HT-29 (cell line): ENCODE measurements at places on chromosomes 3 and 15.
A peak's percentile ranks its signal among the peaks of the same experiment; 100 is the strongest.

DNA sequence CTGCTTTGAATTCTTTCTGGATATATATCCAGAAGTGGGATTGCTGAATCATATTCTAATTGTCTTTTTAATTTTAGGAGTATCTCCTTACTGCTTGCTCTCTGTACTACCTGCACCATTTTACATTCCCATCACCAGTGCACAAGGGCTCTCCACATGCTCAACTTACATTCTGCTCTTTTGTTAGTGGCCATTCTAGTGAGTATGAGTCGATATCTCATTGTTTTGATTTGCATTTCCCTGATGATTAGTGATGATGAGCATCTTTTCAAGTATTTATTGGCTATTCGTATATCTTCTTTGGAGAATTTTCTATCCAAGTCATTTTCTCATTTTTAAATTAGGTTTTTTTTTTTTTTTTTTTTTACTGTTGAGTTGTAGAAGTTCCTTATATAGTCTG is 29.5 kb downstream of the PFN2 start:
- DNase-seq: no peak

DNA sequence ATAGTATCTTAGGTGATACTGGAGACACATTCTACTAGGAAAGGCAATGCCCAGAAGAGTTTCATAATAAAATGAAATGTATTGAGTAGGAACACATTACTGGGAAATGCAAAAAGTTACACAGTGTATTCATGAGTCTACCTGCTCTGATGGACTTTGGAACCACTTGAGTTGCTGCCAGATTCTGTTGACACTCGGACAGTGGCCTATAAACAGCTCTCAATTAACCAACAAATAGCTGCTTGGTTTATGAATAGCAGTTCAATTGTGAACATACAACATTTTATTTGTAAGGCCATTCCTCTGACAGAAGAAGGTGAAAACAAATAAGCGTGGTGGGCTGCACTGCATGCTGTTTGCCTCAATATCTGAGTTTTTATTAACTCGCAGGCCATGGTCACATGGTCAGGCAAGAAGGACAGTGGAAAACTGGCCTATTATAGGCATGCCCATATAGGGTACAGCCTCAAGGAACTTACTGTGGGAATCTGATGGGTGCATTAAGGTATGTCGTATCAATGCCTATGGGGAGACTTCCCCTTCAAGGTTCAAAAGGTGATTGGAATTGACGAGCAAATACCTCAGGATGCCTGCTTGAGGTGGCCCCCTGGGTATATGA is 66.2 kb downstream of the C3orf80 start:
- peak; percentile 44 for DNase-seq

- DNase-seq: no peak
Measured at GRCh38 chr15:73318463-73319351, 50.1 kb downstream of the HCN4 start.

- DNase-seq: no peak
Measured at GRCh38 chr3:181691901-181692300, 19.8 kb upstream of the SOX2 start.

DNA sequence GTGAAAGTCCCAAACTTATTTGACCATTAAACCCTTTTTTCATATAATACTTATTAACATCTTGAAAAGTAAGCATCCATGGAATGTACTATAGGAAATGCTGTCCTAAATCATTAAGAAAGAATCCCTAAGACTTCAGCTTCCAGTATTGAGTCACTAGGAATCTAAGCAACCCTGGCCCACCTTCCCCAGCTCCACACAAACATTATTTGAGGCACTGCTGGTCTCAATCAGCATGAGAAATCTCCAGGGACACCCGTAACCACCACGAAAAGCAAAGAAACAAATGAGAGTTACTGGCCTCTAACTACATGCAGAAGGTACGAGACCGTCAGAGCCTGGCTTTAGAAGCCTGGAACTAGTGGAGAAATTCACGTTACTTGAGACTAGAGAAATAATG is 68.2 kb downstream of the POLQ start:
- no peak for DNase-seq

DNA sequence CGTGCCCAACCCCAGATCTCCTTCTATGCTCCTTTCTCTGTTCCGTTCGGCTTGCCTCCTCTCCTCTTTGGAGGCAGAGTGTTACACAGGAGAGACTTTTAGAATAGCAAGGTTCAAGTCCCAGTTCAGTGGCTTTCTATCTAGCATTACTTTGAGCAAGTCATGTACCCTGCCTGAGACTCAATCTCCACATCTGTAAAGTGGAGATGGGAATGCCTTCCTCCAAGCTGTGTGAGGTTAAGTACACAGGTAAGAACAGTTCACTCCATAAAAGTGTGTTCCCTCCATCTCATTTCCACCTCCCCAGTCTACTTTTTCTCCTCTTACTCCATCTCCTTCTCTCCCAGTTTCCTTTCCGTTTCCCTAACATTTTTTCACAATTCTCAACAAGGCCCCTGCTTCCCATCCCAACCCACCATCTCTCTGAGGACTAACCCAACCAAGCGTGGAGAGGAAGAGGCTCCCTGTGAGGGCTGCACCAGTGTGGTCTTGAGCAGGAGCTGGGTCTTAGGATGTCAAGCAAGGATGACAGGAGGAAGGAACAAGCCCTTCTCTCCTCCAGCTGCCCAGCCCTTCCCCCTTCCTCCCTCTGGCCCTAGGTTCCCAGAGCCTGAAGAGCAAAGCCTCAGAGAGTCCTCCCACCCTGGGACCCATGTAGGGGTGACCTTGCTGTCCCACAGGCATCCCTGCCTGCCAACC is 6.4 kb downstream of the ATP8B4 start:
- DNase-seq: no peak

DNA sequence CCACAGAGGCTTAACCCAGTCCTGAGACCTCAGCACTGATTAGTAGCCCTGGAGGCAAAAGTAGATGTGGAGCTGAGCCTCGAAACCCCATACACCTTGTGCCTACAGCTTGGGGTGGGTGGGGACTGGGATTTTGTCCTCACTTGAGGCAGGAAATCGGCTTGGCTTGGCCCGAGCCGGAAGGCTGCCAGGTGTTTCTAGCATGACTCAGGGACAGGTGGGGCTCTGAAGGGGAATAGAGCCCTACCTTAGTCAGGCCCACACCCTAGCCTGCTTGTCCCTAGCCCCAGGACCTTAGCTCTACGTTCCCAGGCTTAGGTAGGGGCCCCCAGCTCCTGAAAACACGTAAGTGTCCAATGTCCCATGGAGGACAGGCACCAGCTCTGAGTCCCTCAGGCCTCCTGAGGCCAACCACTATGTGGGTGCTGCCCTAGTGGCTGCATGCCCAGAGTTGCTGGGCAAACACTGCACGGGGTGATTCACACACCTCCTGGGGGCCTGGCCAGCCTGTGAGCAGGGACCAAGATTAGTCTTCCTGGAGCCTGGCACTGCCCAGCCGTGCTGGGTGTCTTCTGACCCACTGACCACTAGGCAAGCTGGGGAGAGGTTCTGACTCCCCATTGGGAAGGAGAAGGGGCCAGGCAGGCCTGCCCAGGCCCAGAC is 3.1 kb downstream of the MST1R start:
- DNase-seq: peak; percentile 88

DNA sequence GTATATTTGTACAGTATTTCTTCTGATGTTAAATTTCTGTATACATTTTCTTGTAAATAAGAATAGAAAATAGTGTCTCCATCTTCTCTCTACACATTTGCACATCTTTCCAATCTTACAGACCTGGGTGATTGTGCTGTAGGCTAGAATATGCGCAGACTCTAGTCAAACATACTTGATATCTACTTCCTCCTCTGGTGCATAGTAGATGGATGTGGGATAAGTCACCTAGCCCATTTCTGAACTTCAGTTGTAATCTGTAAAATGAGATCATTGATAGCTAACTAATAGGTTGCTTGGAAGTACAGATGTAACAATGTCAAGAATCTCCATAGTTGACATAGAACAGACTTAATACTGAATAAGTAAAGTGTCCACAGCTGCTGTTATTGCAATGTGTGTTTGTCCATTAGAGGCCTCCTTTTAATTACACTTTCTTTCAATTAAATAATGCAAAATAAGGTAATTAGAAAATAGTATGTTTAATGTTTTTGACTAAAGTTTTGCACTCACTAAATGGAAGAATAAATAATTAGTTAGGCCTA is 46.7 kb downstream of the ALCAM start:
- DNase-seq: no peak

DNA sequence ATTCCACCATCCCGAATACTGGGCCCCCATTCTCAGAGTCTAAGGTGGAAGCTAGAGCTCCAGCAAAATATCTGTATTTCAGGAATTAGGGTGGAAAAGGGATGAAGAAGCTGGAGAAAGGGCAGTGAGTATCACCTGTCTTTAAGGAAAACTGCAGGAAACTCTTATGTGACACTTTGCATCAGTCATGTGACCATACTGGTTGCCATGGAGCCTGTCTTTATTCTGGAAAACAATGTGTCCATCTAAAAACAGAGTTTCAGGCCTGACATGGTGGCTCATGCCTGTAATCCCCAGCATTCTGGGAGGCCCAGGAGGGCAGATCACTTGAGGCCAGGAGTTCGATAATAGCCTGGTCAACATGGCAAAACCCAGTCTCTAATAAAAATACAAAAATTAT is 52.9 kb upstream of the FSIP1 start:
- DNase-seq: no peak

GRCh38 chr3:195070336-195070735 is 200.6 kb downstream of the XXYLT1 start:
- DNase-seq: no peak

- no peak for DNase-seq
Measured at GRCh38 chr3:8554696-8555095, 53.1 kb downstream of the LMCD1 start.

DNA sequence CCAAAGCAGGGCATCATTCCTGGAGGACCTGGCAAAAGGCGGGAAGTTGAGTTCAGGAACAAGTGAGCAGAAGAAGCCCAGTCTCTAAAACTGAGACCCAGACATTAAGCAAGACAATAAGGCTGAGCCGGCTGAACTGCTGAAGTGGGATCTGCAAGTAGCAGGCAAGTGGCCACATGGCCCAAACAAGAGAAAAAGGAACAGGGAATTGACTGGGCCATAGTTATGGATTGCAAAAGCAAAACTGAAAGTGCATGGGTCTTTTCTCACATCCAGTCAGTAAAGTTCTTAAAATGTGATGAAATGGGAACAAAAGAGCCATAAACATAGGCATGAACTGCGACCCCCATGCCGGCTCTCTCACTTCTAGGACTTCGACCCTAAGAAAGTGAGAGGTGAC is 101.2 kb downstream of the SCN11A start:
- no peak for DNase-seq

GRCh38 chr3:25801786-25802185 is 11.9 kb downstream of the OXSM start:
- no peak for DNase-seq

- DNase-seq: peak; percentile 61
Measured at GRCh38 chr3:38738630-38739395, 77.2 kb downstream of the SCN10A start.

DNA sequence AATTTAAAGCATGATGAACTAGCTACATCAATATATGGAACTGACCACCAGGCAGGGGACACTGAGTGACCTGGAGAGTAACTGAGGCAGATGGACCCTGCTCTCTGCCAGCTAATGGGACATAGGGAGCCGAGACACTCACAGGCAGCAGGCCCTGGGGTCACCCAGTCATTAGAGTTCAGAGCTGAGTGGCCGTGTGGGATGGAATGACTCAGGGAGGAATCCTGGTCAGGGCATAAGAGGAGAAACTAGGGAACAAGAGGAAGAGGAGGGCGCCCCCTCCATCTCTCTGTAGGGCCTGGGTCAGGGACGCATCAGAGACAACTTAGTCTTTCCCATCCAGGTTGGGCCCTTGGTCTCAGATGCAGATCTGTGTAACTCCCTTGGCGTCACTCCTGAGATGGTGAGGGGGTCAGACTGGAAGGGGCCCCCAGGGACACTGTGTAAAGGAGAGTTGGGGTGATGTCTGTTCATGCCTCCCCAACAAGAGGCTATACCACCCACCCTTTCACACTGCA is 39.8 kb downstream of the CCDC12 start:
- no peak for DNase-seq

DNA sequence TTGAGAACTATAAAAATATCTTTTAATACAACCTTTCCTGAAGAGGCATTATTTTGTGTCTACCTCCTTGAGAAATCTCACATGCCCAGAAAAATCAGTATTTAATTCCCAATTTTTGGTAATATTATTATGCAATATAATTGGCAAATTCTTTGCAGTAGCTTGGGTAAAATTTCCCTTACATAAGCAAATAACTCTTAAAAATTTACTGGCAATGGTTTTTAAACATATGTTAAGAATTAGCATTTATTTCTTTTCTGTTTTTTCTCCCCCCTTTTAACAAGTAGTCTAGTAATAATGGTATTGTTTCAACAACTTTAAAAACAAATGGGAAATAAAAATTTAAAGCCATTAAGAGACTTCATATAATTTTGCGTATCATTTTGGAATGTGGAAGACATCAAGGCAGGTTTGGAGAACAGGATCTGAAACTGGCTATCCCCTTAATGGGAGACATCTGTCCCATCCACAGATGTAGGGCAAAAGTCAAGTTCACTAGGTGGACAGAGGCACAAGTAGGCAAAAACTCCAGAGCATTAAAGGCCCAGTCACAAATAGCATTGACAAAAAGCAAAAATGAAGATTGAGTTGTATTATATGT is 89.6 kb upstream of the AADACL2 start:
- no peak for DNase-seq

- DNase-seq: no peak
Measured at GRCh38 chr3:53551324-53551723, 56.9 kb downstream of the CACNA1D start.

- no peak for DNase-seq
Measured at GRCh38 chr15:93366387-93367100, 277.5 kb upstream of the RGMA start.

DNA sequence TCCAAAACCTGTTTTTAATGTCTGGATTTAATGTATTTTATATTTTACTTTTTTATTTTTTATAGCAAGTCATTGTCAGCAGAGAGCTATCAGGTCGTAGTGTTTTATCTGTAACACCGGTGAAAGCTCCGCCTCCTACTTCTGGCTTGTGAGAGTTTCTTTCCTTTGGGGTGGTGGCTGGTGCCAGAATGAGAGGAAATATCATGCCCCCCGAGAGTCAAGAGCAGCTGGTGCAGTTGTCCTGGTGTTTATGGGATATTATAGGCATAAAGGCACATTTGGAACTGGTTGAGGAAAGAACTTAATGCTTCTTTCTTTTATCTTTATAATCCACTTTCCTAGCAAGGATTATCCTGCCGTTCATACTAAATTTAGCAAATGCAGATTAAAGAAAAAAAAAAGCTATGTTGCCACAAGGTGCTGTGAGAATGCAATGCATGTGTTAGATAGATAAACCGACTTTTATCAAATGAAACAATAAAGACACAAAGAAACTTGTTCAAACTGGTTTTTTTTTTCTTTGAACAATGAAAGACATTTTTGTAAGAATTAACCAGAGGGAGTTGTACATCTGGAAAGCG is 260.1 kb upstream of the PLSCR5 start:
- no peak for DNase-seq
